ENCODE measurements at places on chromosomes 6 and 20. TPM values are rescaled to one million over a fixed set of nuclear protein-coding genes. Genes with fewer than 3 reads are reported as not detected.

The UNC5CL gene
- 0.20 TPM for total RNA-seq

The C20orf144 gene
- 0.12 TPM for total RNA-seq

The SNAP91 gene
- 0.08 TPM for total RNA-seq

The MMUT gene
- 5.8 TPM for total RNA-seq

The DYNLT2 gene
- total RNA-seq, result 0.49 TPM

All from A549 treated with CpdA at 1 μM for 4 hours (cell line).